HCT116 (cell line): ENCODE measurements at places on chromosomes 2 and 18. TPM values are rescaled to one million over a fixed set of nuclear protein-coding genes. Genes with fewer than 3 reads are reported as not detected.

DNA sequence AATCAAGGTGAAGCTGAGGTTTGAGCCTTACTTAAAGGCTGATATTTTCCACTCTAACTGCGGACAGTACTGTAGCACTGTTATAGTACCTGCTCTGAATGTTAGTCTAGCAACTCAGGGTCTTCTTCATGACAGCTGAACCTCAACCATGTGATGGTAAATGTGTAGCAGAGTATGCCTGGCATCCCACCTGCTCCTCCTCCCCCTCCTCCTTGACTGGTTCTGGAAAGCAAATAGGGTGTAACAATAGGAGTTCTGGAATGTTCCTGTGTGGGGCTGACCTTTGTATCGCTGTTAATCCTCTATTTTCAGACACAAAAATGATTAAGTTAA, 447 bp upstream of the CCL20 start:
- H3K36me3 ChIP-seq, result no peaks in the 10 kb centered on the region
- H3K4me3 ChIP-seq, result no peak overlapping the region
- peaks cover 18% of the 10 kb centered on the region for H3K4me1 ChIP-seq
- H3K27ac ChIP-seq, result no peak overlapping the region
- no peaks in the 10 kb centered on the region for H3K27me3 ChIP-seq

GRCh38 chr2:111923276-111923804, 24.9 kb downstream of the MERTK start:
- no peaks in the 10 kb centered on the region for H3K36me3 ChIP-seq
- peaks cover 11% of the 10 kb centered on the region; the same call in 1 of the 2 replicates for H3K4me1 ChIP-seq
- no peak overlapping the region for H3K4me3 ChIP-seq

DNA sequence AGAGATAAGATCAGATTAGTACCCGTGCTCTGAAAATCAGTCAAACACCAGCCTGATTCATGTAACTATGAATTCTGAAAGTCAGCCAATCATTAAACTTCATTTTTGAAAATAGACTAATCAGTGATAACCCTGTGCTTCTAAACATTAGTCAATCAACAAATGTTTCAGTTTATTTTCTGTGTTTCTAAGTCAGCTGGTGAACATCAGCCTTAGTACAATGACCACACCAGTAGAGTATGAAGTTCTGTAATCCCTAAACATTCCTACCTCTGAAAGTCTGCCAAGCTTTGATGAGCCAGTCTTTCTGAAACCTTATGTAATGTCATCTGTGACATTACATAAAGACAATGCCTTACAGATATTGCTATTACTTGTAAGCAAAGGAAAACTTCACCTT, 807.4 kb upstream of the CRIM1 start:
- no peak for DNase-seq
- no peaks in the 10 kb centered on the region for H3K36me3 ChIP-seq
- H3K27me3 ChIP-seq, result no peaks in the 10 kb centered on the region

GRCh38 chr2:230685178-230685577, 27.5 kb upstream of the CAB39 start:
- H3K4me1 ChIP-seq, result peaks cover 63% of the 10 kb centered on the region
- H3K27ac ChIP-seq, result peak overlapping the region; percentile 46; the same call in 1 of the 2 replicates
- H3K4me3 ChIP-seq, result no peak overlapping the region
- H3K36me3 ChIP-seq, result no peaks in the 10 kb centered on the region

DNA sequence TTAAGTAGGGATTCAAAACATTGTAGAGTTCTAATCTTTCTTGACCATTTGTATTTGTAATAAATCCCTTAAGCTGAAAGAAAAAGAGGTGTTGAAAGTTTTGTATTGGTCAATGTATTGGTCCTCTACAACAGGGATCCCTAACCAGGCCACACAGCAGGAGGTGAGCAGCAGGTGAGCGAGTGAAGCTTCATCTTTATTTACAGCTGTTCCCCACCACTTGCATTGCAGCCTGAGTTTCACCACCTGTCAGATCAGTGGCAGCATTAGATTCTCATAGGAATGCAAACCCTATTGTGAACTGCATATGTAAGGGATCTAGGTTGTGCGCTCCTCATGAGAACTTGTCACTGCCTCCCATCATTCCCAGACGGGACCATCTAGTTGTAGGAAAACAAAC, 715.7 kb upstream of the NXPH2 start:
- no peaks in the 10 kb centered on the region for H3K4me1 ChIP-seq
- no peaks in the 10 kb centered on the region for H3K27me3 ChIP-seq
- no peak for DNase-seq
- no peak overlapping the region for H3K27ac ChIP-seq
- H3K4me3 ChIP-seq, result no peak overlapping the region
- no peaks in the 10 kb centered on the region for H3K36me3 ChIP-seq

The MEP1B gene
- not detected for total RNA-seq
